Iris pigment epithelial cell (primary cell): ENCODE measurements at places on chromosomes 3 and 15.
A peak's percentile ranks its signal among the peaks of the same experiment; 100 is the strongest.

GRCh38 chr15:101275018-101275417 lies 2.3 kb downstream of the SELENOS start:
- no peak for DNase-seq

DNA sequence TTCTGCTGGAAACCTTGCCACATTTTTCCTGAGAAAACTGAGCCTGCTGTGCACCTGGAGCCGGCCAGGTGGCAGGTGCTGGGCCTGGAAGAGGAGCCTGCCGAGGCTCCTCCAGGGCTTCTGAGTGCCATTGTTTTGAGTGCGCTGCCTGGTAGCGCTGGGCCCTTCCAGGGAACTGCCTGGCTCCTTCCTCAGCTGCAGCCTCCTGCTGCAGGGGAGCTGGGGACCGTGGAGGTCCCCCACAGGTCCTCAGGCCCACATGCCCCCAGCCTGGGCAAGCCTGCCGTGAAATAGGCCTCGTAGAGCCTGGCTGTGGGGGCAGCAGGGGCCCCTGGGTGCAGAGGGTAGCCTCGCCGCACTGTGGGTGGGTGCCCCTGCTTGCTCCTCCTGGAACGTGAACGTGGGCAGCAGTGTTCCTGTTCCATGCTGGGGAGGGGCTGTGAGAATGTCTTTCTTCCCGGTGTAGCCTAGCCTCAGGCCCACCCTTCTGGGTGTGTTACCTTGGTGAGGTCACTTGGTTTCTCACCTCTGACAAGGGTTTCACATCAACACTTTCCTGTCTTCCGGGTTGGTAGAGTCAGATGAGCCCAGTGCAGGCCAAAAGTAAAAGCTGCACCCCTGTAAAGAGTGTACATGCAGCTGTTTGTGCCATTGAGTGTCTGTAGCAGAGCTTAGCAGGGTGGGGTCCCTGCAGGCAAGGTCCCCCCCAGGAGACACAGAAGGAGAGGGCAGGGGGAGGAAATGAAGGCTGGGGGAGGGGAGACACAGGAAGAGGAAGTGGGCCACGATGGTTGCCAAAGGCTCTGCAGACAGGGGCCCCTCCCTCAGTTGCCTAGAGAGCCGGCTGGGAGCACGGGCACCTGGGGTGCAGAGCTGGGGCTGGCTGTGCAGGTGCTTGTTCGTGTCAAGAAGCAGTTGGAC lies 34.5 kb downstream of the KLF13 start:
- DNase-seq, result no peak

DNA sequence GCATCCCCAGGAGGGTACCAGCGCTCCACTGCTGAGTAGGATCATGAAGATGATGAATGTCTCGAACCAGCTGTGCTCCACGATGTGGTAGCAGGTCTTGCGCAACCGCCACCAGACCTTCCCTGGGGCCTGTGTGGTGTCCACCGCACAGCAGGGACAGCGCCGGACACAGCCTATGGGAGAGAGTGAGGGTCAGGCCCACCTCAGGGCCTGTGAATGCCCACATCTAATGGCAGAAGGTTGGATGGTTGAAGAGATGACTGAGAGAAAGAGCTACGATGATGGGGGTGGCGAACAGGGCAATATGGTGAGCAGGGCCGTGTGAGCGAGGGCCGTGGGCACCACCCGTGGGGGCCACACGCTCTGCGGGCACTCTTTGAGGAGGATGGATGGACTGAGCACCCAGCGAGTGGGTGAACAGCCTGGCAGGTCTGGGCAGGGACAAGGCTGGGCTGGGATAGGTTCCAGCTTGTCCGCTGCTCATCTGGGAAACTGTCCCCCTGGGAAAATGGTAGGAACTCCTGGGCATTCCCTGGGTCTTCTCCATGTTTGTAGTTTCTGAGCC lies 74.1 kb downstream of the SCN5A start:
- DNase-seq, result no peak

- no peak for DNase-seq
Measured at GRCh38 chr15:43314171-43314570, 16.2 kb downstream of the LCMT2 start.

- no peak for DNase-seq
Measured at GRCh38 chr3:16639806-16640205, 34.6 kb upstream of the DAZL start.

DNA sequence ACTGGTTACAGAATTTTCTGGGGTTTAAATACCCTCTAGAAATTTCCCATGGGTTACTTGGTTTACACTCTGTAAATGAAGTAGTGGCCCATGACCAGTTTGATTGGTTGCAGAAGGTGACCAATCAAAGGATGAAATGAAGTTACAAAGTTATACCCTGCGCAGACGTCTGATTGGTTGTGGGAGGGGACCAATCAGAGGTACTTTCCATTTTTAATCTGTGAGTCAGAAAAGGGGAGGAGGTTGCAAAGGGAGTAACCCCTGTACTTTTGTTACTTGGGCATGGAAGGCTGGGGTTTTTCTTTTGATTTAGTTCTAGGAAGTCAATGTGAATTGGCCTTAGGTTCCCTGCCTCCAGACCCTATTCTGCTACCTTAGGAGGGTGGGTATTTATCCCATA lies 18.7 kb upstream of the APH1B start:
- DNase-seq, result no peak

- DNase-seq, result no peak
Measured at GRCh38 chr3:123695152-123695551, 110.3 kb upstream of the HACD2 start.

GRCh38 chr15:64635499-64636495 lies 139.6 kb downstream of the RBPMS2 start:
- peak; percentile 94 for DNase-seq

- DNase-seq, result no peak
Measured at GRCh38 chr3:5314897-5315296, 127.4 kb downstream of the EDEM1 start.

DNA sequence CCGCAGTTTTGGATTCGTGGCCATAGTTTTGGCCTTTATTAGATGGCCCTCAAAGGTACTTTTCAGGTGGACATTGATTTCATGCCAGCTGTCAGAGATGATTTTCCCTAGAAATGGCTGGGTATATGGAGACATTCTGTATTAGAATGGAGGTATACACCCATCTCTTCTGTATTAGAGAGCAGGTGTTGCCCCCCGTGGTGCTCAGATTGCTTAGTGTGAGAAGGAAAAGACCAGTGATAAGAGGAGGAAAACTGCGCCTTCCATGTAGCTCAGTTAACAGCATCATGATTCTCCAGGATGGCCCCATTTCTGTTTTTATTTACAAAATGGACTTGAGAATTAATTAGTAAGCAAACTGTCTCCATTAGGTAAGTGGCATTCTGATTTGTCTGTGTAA lies 145.9 kb downstream of the IGF1R start:
- no peak for DNase-seq

GRCh38 chr3:62144482-62144881 lies 228.9 kb downstream of the FEZF2 start:
- DNase-seq, result no peak

DNA sequence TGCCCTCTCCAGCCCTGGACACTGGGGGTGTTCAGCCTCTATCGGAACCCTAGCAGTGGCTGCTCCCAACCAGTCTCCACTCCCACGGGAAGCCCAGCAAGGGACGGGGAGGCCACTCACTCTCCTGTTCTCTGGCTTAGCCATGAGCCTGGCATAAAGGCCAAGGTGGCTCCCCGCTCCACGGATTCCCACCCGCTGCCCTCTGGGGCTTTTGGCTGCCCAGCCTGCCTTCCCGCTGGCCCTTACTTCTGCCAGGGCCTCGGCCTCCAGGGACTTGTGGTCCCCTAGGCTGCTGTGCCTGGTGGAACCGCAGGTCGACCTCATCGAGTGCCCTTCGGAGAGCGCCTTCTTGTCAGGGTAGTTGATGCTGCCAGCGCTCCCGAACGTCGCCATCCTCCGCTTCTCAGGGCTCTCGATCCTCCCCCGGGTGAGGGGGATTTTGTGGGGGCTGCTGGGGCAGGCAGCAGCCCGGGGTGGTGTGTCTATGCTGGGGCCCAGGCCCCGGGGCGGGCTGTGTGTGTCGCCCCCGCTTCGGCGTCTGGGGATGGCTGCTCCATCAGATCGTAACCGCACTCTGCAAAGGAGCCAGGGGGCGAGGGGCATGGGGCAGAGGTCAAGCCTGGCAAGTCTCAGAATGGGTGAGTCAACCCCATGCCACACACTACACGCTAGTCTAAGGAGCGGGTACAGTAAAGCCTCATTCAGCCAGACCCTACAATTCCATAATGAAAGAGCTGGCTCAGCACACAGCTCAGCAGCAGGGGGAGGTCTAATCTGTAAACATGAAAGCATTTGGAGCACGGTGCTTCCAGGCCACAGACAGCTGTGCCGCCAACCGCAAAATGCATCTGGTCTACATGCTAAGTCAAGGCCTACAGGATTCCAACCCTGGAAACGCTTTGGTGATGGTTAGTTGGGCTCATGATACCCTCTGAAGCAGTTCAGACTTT lies 27.3 kb upstream of the RAD18 start:
- DNase-seq, result peak; percentile 43

- no peak for DNase-seq
Measured at GRCh38 chr3:127037021-127037400, 54.1 kb downstream of the PLXNA1 start.

- no peak for DNase-seq
Measured at GRCh38 chr3:168134931-168135330, 39.2 kb upstream of the GOLIM4 start.

DNA sequence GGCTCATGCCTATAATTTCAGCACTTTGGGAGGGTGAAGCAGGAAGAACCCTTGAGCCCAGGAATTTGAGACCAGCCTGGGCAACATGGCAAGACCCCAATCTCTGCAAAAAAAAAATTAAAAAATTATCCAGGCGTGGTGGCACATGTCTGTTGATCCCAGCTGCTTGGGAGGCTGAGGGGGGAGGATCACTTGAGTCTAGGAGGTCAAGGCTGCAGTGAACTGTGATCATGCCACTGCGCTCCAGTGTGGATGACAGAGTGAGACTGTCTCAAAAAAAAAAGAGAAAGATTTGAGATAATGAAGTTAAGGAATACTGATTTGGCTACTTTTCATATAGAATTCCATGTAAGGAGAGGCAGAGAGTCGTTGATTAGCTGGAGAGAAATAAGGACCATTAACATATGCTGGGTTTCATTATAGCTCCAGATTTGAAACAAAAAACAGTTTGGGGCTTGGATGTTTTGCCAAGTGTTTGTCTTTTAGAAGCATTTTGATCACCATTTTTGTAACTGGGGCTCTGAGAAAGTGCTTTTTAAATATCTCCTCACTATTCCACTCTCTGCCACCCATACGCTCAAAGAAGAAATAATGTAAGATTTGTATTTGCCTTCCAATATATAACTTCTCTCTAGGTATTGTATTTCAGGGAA lies 214.2 kb downstream of the FEZF2 start:
- DNase-seq, result no peak

- DNase-seq, result peak; percentile 64
Measured at GRCh38 chr3:61903931-61904657, 342.7 kb downstream of the PTPRG start.

GRCh38 chr3:53254509-53255422 lies 1.1 kb downstream of the TKT start:
- peak; percentile 66 for DNase-seq

DNA sequence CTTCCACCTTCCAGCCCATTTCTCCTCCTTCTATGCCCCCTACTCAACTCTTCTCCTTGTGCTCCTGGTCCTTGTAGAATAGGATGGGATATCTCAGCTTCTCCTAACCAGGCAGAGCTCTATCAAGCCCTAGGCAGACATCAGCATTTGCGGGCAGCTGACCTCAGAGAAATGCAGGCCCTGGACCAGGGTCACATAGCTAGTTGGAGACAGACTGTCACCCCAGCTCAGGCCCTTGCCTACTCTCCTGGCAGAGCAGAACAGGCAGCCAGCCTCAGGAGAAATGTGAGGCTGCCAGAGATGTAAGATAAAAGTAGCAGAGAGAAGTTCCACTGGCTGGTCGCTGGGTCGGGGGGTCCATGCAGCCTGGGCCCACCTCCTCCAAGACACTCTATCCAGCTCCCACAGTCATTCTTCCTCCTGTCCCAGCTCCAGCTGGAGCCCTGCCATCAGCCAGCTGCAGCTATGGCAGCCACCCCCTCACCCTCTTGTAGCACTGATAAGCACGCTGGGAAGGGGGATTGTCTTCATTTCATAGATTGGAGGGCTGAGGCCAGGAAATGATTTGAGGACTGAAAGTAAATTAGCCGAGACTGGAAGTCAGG lies 4.0 kb downstream of the CYP8B1 start:
- no peak for DNase-seq

GRCh38 chr15:55194256-55194655 lies 2.5 kb downstream of the RSL24D1 start:
- DNase-seq, result peak; percentile 43

- DNase-seq, result peak; percentile 43
Measured at GRCh38 chr3:175075269-175075668, 216.1 kb downstream of the NAALADL2 start.

DNA sequence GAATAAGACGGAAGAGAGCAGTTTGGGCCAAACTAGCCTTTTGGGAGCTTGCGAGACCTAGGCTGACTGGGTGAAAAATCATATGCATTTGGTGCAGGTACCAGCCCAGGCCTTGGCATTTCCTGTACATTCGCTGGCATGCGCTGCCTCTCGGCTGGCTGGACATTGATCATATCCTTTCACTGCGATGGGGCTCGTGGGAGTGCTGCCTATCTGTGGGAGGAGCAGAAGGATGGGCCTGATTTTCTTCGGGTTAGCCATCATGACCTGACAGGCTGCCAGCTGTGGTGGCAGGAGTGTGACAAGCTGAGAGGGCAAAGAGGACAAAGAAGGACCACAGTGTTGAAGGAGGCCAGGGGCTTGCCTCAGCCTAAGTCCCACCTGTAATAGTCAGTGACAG lies 14.3 kb downstream of the CGNL1 start:
- no peak for DNase-seq

- peak; percentile 36 for DNase-seq
Measured at GRCh38 chr15:88878720-88879184, 16.6 kb downstream of the HAPLN3 start.

DNA sequence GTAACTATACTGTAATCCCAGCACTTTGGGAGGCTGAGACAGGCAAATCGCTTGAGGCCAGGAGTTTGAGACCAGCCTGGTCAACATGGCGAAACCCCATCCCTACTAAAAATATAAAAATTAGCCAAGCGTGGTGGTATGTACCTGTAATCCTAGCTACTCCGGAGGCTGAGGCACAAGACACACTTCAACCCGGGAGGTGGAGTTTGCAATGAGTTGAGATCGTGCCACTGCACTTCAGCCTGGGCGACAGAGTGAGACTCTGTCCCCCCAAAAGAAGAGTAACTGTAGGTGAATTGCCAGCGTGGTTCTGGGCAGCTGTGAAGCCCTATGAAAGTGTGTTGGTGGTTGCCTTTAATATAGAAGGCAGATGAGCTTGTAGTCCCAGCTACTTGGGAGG lies 95.9 kb downstream of the SLCO3A1 start:
- DNase-seq, result no peak

GRCh38 chr3:186216900-186217819 lies 108.3 kb upstream of the ETV5 start:
- DNase-seq, result no peak

GRCh38 chr3:72505539-72506405 lies 342.5 kb downstream of the SHQ1 start:
- DNase-seq, result no peak

DNA sequence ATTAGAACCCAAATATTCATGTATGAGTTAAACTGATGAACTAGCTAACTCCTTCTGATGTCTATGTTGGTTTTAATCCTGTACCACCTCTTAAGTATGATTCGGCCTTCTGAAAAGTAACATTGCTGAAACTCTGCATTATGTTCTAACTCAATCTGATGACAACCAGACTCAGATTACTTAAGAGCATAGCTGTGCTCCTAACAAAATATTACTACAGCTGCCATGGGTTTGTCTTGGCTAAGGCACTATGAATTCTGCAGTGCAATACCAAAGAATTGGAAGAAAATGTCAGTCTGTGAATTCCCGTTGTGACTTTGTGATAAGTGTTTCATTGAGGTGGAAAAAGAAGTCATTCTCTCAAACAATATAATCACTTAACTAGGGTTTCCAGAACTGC lies 224.4 kb downstream of the ZMAT3 start:
- DNase-seq, result no peak

- no peak for DNase-seq
Measured at GRCh38 chr15:72671525-72671924, 14.5 kb downstream of the HIGD2B start.
